Fibroblast of skin of scalp (primary cell): ENCODE measurements at places on chromosomes 3 and 15.
A peak's percentile ranks its signal among the peaks of the same experiment; 100 is the strongest.

- no peak for DNase-seq
These were observed 8.7 kb upstream of the PSMD2 start for GRCh38 chr3:184290331-184290730.

DNA sequence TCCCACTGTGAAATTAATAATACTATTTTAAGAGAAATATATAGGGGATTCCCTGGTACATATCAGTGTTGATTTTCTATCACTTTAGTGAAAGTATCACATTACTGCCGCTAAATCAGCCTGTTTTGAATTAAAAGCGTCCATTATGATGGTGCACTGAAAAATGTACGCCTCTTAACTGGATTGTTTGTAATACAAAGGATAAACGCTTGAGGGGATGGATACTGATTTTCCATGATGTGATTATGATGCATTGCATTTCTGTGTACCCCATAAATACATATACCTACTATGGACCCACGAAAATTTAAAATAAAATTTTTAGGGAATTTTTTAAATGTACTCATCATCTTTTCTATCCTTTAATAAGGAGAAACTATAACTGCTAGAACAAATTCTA, 478.6 kb downstream of the MAGI1 start:
- no peak for DNase-seq

DNA sequence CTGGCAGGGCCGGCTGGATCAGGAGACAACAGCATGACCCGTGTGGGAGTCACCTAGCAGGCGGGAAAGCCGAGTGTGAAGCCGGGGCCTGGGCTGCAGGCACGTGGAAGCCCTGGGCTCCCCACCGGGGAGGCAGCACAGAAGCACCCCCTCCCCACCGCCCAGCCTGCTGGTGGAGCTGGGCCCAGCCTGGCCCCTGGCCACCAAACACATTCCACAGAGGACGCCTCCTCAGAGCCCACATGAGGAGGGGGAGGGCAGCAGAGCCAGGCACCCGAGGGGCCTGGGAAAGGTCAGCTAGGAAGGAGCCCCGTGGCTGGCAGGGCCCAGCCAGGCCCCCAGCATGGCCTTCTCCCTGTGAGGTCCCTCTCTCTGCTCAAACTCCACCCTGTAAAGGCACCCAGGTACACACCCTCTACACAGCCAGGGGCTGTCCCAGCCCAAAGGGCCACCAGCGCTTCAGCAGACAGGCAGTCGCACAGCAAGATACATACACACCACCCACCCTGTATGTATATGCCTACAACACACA, 4.5 kb downstream of the PLXNB1 start:
- DNase-seq: peak; percentile 33

- DNase-seq: no peak
These were observed 104.5 kb downstream of the VGLL4 start for GRCh38 chr3:11539218-11539617.

DNA sequence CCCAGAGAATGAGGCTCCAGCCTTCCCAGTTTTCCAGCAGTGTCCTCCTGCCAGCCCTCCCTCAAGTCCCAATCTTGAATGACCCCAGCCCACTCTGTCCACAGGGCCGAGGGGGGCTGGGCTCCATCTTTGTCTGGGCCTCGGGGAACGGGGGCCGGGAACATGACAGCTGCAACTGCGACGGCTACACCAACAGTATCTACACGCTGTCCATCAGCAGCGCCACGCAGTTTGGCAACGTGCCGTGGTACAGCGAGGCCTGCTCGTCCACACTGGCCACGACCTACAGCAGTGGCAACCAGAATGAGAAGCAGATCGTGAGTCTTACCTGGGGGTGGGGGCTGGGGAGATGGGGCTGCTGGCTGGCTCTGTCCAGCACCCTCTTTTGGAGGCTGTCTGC, 5.6 kb upstream of the FES start:
- no peak for DNase-seq

- DNase-seq: no peak
These were observed 138.8 kb downstream of the ZNF609 start for GRCh38 chr15:64599226-64599625.

DNA sequence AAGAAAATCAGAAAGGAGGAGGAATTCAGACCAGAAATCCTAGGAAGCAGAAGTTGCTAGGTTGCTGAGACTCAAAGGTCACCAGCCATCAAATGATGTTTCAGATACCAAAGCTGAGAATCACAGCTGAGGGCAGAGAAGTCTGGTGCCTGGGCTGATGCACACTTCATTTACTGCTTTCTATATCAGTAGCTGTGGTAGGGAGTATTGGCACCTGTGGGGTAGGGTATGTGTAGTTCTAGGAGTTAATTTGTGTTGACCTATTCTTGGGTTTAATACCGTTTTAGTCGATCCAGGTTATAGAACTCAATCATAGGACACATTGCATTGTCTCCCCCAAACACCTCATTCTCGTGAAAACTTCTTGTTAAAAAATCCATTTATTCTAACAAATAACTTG, 529.6 kb downstream of the AGBL1 start:
- DNase-seq: no peak

GRCh38 chr3:87710511-87710910, 348.3 kb downstream of the CGGBP1 start:
- no peak for DNase-seq

DNA sequence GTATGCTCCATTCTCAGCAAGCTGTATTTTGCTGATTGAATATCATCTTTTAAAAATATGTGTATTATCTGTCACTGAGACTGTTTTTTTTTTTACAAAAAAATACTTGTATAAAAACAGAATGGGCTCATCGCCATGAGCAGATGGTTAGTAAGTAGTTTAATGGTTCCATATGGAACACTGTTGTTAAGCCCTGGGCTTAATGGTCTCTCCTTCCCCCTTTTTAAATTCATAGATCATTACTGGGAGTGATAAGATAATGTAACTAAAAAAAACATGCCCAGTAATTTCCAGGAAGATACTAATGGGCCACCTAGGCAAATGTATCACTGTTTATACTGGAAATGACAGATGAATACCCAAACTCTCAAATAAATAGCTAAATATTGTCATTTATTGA, 95.3 kb upstream of the TPRG1 start:
- DNase-seq: no peak

- no peak for DNase-seq
These were observed 43.2 kb downstream of the MAP3K13 start for GRCh38 chr3:185406121-185406620.

DNA sequence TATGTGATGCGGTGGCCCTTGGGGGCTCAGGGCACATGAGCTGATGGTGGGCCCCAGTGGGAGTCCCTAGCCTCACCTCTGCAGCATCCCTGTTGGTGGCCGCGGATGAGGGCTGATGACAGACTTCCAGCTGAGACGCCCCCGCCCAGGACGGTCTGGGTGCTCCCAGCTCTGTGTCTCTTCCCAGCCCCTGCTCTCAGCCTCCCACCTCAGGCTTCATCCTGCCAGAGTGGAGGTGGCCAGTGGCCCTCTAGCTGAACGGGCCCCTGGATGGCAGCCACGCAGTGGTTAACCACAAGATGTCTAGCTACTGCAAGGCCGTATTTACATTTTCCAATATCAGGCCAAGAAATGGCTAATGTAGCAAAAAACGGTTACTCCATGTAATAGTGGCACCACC, 205.3 kb upstream of the LINGO1 start:
- DNase-seq: no peak

DNA sequence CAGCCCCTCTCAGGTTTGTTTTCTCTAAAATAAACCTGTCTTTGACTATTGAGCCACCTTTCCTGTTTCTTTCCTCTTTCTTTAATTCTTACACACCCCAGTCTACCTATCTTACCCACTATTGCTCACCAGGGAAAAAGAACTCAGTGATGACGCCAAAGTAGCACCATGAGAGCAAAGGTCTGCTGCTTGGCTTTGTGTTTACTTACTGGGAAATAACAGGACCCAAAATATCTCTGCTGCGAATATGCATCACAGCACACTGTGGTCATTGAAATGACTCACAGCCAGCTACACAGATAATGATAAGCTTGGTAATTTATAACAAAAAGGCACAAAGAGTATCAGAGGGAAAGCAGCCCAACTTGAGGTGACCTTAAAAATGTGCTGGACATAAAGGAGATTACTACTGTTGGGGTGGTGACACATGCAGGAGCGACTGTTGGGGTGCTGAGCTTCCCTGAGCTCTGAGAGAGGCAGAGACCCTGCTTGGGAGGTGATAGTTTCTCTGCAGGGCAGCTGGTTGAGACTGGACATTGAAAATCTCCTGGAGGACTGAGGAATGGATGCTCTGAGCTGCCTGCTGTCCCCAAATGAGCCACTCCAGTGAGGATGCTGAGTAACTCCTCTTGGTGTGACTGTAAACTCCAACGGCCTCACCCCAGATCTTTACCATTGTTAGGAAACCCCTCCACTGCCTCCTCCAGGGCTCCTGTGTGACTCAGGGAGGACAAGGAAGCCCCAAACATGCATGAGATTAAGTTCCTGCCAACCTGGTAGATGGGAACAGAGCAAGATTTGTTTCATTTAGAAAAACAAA, 14.5 kb downstream of the EFCAB12 start:
- peak; percentile 33 for DNase-seq

- DNase-seq: no peak
These were observed 485.5 kb downstream of the TUSC7 start for GRCh38 chr3:117195034-117195433.

GRCh38 chr3:185402561-185402960, 39.6 kb downstream of the MAP3K13 start:
- peak; percentile 19 for DNase-seq

DNA sequence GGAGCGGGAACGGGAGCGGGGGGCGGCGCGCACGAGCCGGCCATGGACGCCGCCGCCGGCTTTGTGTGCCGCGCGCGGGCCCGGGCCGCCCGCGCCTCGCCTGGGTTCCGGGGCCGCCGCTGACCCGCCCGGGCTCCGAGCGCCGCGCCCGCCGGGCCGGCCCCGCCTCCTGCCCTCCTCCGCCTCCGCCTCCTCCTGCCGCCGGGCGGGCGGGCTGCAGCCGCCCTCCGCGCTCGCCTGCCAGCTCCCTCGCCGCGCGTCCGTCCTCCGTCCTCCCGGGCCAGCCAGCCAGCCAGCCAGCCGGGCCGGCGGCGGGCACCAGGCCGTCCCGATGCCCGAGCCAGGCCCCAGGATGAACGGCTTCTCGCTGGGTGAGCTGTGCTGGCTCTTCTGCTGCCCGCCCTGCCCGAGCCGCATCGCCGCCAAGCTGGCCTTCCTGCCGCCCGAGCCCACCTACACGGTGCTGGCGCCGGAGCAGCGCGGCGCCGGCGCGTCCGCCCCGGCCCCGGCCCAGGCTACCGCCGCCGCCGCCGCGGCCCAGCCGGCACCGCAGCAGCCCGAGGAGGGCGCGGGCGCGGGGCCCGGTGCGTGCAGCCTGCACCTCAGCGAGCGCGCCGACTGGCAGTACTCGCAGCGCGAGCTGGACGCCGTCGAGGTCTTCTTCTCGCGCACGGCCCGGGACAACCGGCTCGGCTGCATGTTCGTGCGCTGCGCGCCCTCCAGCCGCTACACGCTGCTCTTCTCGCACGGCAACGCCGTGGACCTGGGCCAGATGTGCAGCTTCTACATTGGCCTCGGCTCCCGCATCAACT, at the start of gene ABHD17C:
TSS of gene ABHD17C (plus strand) at position 212 of the 812 bp plus-strand sequence. CDS start at position 332, 120 bp downstream.
- peak; percentile 68 for DNase-seq

DNA sequence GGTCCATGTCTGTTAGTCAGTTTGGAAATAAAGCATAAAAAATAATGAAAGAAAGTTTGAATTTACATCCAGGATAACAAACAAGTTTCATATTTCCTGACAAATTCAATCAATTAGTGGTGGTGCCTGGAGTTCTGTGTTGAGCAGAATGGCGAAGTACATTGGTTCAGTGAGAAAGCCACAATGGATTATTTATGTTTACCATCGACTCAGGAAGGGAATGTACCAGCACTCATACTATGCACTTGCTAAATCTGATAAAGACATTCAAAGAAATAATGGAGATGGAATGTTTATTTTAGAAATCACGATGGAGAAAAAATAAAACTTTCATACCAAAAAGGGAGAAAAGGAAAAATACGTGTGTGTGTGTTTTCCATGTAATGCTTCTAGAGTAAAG, 45.3 kb upstream of the MME start:
- DNase-seq: no peak

DNA sequence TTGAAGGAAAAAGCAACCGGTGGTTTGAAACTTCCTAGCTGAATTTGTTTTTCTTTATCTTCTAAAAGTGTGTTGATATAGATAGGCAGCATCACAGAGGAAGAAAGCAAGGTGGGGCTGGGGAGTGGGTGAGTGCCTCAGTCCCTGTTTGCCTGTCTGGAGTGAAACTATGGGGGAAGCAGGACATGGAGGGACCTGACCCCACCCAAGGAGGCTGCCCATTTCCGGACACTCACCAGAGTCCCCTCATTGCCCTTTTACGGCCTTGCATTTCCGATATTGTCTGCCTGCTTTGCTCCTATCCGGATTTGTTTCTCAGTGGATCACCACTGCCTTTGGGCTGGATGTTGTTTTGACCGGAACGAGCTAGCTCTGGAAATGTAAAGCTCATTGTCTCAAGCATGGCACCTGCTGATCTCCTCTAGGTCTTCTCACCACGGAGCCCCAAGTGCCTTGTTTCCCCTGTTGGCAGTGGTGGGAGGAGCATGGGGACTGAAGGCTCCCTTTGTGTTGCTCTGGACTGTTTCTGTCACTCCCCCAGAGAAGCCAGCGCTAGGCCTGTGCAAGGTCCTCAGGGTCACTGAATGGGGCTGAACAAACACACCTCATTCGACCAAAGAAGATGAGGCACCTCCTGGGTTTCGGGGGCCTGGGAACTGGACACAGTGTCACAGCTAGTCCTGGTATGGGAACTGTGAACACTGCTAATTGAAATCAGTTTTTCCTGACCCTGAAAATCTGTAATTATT, 7.0 kb downstream of the CLDN11 start:
- DNase-seq: no peak

- peak; percentile 98 for DNase-seq
These were observed 144.0 kb downstream of the GREM1 start for GRCh38 chr15:32861761-32862160.

DNA sequence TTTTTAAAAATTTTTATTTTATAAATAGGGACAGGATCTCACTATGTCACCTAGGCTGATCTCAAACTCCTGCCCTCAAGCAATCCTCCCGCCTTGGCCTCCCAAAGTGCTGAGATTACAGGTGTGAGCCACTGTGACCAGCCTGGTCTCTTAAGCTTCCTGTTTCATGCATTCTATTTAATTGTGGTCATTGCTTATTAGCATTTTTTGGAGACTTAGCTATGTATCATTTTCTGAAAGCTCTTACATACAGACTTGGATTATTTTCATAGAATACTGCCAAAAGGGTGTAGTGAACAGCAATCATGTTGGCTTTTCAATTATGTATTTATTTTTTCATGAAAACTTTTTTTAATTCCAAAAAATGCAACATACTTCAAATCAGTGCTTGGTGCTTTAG, 51.5 kb upstream of the DCUN1D1 start:
- peak; percentile 15 for DNase-seq

- no peak for DNase-seq
These were observed 277.9 kb downstream of the RPLP1 start for GRCh38 chr15:69730281-69731080.

- no peak for DNase-seq
These were observed 71.1 kb upstream of the IMPG2 start for GRCh38 chr3:101391413-101391950.

DNA sequence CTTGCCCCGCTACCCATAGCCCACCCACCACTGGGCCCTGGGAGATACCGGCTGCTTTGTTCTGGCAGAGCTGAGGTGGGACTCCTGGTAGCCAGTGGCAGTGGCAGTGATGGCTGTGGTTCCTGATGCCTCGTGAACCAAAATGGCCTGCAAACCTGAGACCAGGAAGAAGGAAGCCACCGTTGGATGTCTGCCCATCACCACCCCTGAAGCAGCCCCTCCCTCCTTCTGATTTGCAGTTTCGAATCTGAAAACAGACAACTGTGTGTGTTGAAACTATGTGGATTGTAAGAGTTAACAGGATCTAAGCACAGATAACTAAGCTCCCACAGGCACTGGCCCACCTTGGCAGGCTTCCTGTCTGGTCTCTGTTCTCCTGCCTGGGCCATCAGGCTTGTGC, 66.6 kb downstream of the NUP210 start:
- no peak for DNase-seq
